Stimulated activated CD4-positive, alpha-beta T cell treated with anti-CD3 and anti-CD28 coated beads, Interleukin-12 subunit alpha, Interleukin-12 subunit beta, amount 100 ng/mL, for 4 hours (primary cell): ENCODE measurements at places on chromosomes 1 and 21.

DNA sequence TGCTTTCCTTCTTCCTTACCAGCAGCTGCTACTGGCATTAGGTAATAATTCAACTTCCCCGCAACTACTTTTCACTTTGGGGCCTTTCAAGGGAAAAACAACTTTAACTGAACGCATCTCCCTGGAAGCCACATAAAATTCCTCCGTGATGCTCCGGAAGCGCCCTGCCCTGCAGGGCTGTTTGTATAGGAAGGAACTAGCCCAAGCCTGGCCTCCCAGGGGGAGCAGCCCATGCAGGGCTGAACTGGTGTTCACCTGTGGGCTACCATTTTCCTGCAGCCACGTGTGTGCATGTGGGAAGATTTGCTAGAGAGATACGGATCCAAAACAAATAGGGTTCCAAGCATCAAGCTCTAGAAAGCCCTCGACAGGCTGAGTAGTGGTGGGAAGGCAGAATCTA, 14.4 kb downstream of the CLDN14 start:
- DNase-seq, result no peak

GRCh38 chr1:158059984-158060383, 66.5 kb downstream of the KIRREL1 start:
- DNase-seq, result no peak

GRCh38 chr1:239337799-239338430, 48.5 kb upstream of the CHRM3 start:
- no peak for DNase-seq

DNA sequence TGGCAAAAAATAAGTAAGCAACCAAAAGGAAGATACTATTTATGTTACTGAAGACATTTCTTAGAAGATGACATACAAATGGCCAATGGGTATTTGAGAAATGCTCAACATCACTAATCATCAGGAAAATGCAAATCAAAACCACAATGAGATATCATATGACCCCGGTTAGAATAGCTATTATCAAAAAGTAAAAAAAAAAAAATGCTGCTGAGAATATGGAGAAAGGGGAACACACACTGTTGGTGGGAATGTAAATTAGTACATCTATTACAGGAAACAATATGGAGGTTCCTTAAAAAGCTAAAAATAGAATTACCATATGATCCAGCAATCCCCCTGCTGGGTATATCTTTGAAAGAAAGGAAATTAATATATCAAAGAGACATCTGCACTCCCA, 34.3 kb upstream of the CREG1 start:
- no peak for DNase-seq

GRCh38 chr1:30668024-30668423, 55.4 kb downstream of the MATN1 start:
- no peak for DNase-seq

GRCh38 chr1:239784896-239785295, 306.8 kb upstream of the FMN2 start:
- DNase-seq, result no peak

GRCh38 chr1:4755301-4755845, 101.0 kb downstream of the AJAP1 start:
- DNase-seq, result no peak

DNA sequence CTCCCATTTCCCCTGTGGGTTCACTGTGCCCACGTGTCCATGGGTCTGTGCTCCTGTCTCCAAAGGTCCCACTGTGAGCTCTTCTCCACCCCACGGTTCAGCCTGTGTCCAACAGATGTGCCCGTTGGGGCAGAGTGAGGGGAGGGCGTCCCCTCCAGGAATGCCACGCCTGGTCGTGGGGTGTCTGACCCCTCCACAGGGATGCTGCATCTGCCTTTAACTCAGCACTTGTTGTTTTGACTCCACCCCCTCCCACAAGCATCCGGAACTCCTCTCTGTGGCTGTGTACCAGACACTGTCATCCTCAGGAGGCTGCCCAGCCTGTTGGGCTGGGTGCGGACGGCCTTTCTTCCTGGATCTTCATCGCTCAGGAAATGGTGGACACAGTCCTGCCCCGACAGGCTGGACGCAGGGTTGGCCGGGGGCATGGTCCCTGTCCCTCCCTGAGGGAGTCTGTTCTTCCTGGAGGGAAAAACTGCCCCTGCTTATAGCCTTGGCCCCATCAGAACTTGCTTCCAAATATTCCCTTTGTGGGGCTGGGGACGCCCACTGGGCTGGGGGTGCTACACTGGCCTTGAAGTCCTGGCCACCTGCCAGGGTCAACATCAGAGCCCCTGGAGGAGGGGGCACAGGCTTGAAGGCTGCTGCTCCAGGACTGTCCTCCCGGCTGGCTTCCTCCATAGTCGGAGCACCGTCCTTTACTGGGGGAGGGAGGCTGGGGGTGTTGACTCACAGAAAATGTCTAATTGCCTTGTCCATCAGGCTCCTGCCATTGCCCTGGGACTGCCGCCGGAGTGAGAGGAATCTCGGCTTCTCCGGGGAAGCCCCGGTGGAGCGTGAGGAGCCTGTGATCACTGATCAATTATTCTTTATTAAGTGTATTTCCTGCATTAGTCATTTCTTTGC, 182.0 kb upstream of the C1orf174 start:
- DNase-seq, result no peak

DNA sequence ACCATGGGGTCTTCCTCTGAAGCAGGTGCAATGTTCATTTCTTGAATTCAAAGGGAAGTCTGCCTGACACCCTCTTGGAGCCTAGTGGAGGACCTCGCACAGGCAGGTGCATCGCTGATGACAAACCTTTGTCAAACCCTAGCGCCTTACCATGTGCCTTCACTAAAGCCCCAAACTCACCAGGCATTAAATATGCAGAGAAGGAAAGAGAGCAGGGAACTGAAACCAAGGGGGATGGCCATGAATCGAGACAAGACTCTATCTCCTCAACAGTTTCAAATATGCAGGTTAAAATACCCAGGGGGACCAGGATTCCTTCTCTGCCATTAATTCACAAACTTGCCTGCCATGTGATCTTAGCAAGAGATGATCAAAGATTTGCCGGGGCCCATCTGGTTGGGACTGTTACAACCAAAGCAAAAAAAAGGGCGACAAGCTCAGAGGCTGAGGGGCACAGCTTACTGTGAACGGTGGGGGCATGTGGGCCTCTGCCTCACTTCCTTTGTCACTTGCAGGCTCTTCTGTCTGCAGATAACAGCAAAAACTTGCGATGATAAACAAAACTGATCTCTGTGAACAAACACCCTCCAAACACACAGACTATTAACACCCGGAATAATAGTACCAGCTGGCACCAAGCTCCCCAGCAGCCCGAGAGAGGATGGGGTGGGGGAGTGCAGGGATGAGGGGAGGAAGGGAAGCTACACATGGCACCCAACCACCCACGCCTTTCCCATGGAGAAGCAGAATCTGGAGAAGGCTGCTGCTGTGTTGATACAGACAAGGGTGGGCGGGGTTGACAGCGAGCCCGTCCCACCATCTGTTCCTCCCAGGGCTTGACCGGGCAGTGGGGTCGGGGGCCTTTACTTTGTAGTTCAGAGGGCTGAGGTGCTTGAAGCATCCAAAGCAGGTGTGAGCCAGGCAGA, 33.9 kb downstream of the TMEM63A start:
- DNase-seq, result no peak

DNA sequence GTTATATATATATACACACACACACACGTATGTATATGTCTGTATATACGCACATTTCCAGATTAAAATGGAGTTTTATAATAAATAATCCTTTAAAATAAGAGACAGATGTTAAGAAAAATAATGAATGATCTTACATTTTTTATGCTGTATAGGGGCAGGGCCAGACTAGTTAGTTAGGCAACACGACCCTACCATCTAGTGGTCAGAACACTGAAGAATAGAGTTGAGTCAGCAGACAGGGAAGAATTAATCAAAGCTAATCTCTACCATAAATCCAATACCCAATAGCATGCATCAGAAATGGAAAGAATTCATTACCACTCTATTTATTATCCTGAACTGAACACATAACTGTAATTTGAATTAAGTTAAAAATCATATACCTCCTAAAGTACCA, 156.7 kb downstream of the BRINP3 start:
- no peak for DNase-seq

- DNase-seq, result no peak
Observed at GRCh38 chr1:11198257-11198656, 9.1 kb downstream of the ANGPTL7 start.

GRCh38 chr21:36045993-36046392, 14.3 kb downstream of the SETD4 start:
- no peak for DNase-seq

GRCh38 chr1:224203243-224204016, 20.4 kb downstream of the DEGS1 start:
- DNase-seq, result no peak

DNA sequence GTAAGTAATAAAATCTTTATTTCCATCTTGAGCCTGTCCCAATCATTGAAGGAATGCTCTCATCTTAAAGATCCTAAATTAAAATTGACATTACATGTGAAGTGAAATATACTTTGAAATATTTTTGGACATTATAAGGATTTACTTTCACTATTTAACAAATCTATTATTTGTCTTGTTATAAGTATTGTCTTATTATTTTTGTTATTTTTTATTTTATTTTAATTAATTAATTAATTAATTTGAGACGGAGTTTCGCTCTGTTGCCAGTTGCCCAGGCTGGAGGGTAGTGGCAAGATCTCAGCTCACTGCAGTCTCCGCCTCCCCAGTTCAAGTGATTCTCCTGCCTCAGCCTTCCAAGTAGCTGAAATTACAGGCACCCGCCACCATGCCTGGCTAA, 343.2 kb downstream of the DPYD start:
- no peak for DNase-seq

GRCh38 chr1:245154429-245155271, at the start of gene KIF26B:
TSS of gene KIF26B (plus strand) at chr1:245154985. CDS start at chr1:245155425, 440 bp downstream.
- DNase-seq, result peak; percentile 29

GRCh38 chr21:43321111-43321510, 105.8 kb downstream of the SIK1 start:
- DNase-seq, result no peak

- no peak for DNase-seq
Observed at GRCh38 chr1:41718497-41718896, 200.2 kb downstream of the HIVEP3 start.

DNA sequence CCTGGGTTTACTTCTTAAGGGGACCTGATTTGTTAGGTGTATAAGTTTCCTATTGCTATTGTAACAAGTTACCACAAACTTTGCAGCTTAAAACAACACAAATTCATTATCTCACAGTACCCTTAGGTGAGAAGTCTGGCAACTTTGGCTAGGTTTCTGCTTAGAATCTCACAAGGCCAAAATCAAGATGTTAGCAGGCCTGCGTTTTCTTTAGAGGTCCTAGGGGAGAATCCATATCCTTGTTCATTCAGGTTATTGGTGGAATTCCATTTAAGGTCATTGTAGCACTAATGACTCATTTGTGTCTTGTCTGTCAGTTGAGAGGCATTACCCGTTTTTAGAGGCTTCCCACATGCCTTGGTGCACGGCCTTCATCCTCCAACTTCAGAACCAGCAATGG, 8.2 kb upstream of the SH2D1B start:
- DNase-seq, result no peak

DNA sequence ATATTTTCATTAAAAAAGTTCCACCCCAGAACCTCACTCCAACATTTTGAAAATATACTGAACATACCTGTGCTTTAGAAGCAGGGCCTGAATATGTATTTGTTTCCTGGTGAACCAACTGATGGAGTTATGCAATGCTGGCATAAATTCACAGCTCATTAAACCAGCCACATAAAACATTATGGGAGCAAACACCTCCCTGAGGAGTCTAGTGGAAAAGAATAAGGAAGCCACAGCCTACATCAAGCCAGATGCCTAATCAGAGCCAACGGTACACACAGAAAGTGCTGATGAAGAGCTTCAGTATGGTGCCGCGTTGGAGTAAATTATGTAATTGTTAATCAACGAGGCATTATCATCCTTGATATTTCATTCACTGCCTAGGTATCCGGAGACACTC, 199.5 kb downstream of the AJAP1 start:
- no peak for DNase-seq

GRCh38 chr1:53577761-53578100, 118.5 kb downstream of the DMRTB1 start:
- no peak for DNase-seq

GRCh38 chr1:231724041-231724440, 97.5 kb downstream of the DISC1 start:
- no peak for DNase-seq

DNA sequence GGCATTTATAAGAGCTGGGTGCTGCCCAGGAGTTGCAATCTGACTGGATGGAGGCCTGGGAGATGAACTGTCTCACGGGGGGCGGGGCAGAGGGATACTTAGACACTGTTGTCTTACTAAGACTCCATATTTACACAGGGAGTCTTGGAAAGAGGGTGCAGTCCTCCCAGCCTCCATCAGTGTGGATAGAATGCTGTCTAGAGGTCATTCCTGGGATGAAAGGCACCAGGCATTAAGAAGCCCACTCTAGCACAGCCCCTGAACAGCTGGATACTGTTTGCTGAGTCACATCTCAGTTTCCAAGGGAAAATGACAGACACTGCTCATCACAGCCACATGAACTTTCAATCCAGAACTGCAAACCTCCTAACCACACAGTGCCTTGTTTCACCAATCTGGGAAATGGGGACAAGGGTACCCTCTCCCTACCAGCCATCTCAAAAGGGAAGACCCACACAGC, 43.3 kb downstream of the SSBP3 start:
- DNase-seq, result no peak

GRCh38 chr1:209808059-209808581, 2.2 kb upstream of the IRF6 start:
- no peak for DNase-seq

DNA sequence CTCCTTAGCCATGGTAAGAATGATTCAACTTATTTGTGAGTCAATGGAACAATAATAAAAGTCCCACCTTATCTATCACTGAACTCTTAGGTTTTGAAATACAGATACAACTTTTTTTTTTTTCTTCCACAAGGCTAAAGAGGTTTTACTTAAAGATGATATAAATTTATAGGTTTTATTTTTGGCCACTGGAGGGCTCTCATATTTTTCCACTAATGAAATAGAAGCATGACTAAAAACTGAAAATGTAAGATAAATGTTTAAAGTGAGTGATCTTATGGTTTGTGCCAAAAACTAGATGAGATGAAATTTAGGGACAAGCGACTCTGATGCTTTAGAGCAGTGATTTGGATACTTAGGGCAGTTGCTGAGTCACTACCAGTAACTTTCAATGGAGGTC, 499.0 kb downstream of the NUF2 start:
- no peak for DNase-seq

- no peak for DNase-seq
Observed at GRCh38 chr1:236128646-236129178, 13.6 kb upstream of the GPR137B start.

DNA sequence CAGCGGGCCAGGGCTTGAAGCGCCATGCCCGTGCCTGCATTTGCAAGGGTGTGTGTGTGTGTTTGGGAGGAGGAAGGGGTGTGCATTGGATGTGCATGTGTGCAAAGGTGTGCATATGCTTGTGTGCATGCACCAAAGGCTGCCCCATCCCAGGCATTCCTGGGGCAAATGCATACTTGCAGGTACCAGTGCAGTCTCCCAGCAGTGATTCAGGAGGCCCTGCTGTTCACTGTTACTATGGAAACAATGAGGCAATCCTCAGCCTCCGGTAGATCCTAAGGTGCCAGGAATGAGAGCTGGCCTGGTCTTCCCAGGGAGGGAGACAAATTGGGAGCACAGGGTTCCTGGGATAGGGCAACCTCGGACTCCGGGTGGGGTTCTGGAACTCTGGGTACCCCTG, 7.5 kb upstream of the FNDC5 start:
- no peak for DNase-seq
